A549 treated with ZK216348 at 1 μM for 4 hours (cell line): ENCODE measurements at places on chromosomes 3 and 15. TPM values are rescaled to one million over a fixed set of nuclear protein-coding genes. Genes with fewer than 3 reads are reported as not detected.

The SPSB4 gene
- total RNA-seq = 0.08 to 0.38 TPM (median 0.16 TPM) in 5 replicates

The CEP19 gene
- 2.6 to 2.9 TPM (median 2.8 TPM) in 5 replicates for total RNA-seq

The TNFAIP8L3 gene
- total RNA-seq = 13.1 to 22.4 TPM (median 16.4 TPM) in 5 replicates

The MAP3K13 gene
- total RNA-seq = 9.9 to 20.4 TPM (median 14.4 TPM) in 5 replicates

The IL17RB gene
- 0.48 to 1.2 TPM (median 0.87 TPM) in 5 replicates for total RNA-seq

The TMEM89 gene
- not detected in 5 replicates for total RNA-seq

The CHRFAM7A gene
- 4.7 to 7.8 TPM (median 6.7 TPM) in 5 replicates for total RNA-seq

The PARP14 gene
- 8.1 to 10.6 TPM (median 8.7 TPM) in 5 replicates for total RNA-seq

The SSUH2 gene
- total RNA-seq = 0.65 to 1.1 TPM (median 0.93 TPM) in 5 replicates

The C3orf85 gene
- not detected in 5 replicates for total RNA-seq

The HDC gene
- total RNA-seq = 0.09 to 0.47 TPM (median 0.18 TPM) in 3 of 5 replicates, not detected in the others

The CNTN4 gene
- not detected in 5 replicates for total RNA-seq

The MGLL gene
- 54.7 to 83.4 TPM (median 68.6 TPM) in 5 replicates for total RNA-seq

The PLSCR2 gene
- total RNA-seq = not detected in 5 replicates

The SEMA3G gene
- 0.07 to 0.15 TPM (median 0.12 TPM) in 5 replicates for total RNA-seq
